ENCODE measurements at places on chromosomes 3 and 15.

- no peak for DNase-seq
Measured at GRCh38 chr3:1037631-1038030, 55.2 kb upstream of the CNTN6 start.

DNA sequence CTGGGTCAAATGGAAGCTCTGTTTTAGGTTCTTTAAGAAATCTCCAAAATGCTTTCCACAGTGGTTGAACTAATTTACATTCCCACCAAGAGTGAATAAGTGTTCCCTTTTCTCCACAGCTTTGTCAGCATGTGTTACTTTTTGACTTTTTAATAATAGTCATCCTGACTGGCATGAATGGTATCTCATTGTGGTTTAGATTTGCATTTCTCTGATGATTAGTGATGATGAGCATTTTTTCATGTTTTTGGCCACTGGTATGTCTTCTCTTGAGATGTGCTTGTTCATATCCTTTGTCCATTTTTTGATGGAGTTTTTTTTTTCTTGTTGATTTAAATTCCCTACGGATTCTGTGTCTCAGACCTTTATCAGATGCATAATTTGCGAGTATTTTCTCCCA is 745.0 kb upstream of the BCHE start:
- DNase-seq = no peak

GRCh38 chr3:149936812-149937230 is 33.9 kb downstream of the PFN2 start:
- DNase-seq = no peak

DNA sequence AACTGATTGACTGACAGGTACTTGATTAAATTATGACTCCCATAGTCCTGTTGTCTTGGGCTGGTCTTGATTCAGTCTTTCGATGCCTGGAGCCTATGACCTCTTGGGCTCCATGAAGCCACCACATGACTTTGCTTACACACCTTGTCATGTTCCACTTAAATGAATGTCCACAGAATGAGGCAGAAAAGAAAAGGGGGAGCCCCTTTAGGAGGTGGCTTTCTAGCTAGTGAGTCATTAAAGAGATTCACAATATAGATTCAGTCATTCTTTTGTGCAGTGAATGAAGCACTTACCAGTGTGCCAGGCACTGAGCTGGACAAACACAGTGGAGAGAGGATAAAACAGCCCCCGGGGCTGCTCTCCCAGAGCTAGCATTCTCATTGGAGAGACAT is 17.1 kb downstream of the VIPR1 start:
- no peak for DNase-seq

- no peak for DNase-seq
Measured at GRCh38 chr3:193757457-193757856, 164.4 kb downstream of the OPA1 start.

- no peak for DNase-seq
Measured at GRCh38 chr3:150495149-150495548, 51.1 kb downstream of the SERP1 start.

DNA sequence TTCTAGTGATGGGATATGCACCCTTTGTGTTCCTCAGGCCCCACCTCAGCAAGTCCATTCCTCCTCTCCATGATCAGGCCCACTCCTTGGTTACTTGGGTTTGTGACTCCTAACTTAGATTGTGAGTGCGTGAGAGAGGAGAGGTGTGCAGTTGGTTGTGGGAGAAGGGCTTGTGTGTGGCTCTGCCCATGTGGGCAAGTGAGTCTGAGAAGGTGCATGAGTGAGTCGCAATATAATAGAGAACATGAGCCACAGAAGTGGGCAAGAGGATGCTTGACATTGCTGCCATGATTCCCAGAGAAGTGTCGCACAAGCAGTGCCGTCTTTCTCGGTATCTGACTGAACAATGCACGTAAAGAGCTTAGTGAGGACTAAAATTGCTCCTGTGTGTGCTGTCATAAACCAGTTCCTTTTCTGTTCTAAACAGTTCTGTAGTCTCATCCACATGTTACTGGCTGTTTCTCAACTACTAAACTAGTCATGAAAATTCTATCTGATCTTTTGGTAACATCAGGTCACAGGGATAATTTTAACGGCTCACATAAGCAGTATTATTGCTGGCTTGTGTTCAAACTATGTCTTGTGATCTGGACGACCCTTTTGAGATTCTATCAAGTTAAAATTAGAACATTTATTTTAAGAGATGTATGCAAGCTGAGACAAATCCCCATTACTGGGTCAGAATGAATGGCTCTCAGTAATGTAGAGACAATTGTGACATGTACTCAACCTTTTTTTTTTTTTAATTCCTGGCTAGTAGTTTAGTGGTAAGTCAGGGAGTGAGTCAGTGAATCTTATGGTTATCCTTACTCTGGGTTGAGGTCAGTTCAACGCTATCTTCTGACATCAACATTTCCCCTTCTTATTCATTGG is 25.6 kb downstream of the GYG1 start:
- no peak for DNase-seq

- DNase-seq = no peak
Measured at GRCh38 chr3:50580683-50581458, 11.5 kb downstream of the HEMK1 start.

- peak; percentile 32 for DNase-seq
Measured at GRCh38 chr3:58630076-58630709, 36.4 kb downstream of the FAM3D start.

- DNase-seq = peak; percentile 8
Measured at GRCh38 chr15:73051391-73051806, 864 bp upstream of the NEO1 start.

DNA sequence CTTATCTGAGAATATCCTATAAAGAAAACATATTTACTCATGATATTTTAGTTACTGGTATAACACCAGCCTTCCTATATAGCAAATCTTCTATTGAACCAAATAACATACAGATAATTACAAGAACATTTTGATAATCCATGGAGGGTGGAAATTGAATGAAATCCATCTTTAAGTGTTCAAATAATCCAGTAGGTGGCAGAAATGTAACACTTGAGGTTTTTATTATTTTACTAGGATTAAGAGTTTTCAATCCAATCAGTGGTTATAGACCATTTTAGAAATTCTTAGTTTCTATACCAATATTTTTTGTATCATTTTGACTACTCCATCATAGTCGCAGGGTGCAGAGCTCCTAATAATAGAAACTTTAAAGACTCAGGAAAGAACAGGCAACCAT is 101.9 kb upstream of the KCNH8 start:
- no peak for DNase-seq

GRCh38 chr3:5750091-5750490 is 562.6 kb downstream of the EDEM1 start:
- no peak for DNase-seq

- no peak for DNase-seq
Measured at GRCh38 chr15:93852761-93853160, 378.6 kb upstream of the MCTP2 start.

DNA sequence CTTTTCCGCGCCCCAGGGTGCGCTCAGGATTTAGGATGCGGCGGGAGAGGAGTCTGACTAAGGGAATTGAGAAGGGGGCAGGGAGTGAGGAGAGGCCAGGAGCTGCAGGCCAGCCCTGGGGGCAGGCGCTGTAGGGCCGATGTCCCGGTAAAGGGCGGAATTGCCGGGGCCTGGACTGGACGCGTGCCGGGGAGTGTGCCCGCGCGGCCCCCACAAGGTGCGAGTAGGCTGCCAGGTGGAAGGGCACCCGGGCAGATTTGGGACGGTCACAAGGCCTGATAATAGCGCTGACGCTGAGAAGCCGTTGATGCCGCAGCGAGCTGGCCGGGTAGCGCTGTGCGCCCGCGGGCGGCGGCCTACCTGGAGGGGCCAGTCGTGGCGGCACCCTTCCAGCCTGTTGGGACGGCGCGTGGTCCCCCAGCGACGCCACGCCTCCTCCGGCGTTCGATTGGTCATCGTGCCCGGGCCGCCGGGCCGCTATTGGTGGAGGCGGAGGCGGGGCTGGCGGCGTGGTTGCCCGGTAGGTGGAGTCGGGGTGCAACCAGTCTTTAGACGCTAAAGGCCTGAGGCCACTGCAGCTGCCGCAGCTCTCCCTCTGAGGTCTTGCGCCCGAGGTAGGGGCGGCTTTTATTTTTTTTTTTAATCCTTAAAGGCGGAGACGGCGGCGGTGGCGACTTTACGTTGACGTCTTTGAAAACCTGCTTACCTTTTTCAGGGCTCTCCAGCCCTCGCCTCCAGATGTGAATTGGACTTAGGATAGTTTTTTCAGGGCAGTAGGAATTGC is 903 bp downstream of the SLC25A38 start:
- DNase-seq = peak; percentile 78

- DNase-seq = peak; percentile 12
Measured at GRCh38 chr3:44439499-44440295, 37.8 kb downstream of the ZNF445 start.

- DNase-seq = no peak
Measured at GRCh38 chr15:80447077-80447476, 42.9 kb downstream of the ARNT2 start.

- no peak for DNase-seq
Measured at GRCh38 chr15:29037997-29038705, 152.4 kb downstream of the APBA2 start.

DNA sequence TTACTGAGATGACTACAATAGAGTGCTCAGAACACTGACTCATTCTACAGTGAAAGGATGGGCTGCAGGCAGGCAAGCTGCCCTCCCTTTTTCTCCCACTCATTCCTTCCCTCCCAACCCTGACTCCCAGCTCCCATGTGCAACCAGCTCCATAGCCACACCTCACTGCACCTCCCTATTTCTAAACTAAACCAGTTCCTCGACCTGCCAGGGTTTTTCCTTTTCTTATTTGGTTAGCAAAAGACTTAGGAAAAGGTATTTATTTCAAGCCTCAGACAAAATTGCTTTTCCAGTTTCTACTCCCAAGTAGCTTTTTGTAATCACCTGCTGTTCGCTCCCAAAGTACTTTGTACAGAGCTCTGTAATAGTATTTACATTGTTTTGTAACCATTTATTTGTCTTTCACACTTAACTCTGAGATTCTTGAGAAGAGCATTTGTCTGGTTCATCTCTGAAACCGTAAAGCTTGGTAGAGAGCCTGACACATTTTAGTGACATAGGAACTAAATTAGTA is 2.2 kb downstream of the AADAC start:
- no peak for DNase-seq

DNA sequence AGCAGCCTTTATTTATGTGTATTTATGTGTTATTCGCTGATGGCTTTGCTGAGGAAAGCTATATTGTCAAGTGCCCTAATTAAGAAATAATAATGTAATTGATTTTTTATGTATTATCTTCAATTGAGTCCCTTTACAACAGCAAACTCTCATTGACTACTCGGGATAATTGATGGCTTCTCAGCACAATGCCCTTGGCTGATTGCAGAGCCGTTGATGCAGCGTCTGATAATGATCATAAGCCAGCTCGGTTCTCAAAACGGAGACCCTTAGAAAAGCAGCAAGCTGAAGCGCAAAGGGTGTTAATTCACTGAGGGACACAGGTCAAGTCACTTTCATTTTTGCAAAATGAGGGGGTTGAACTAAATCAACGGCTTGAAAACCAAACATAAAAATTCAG is 357.1 kb upstream of the KCNH8 start:
- DNase-seq = no peak

DNA sequence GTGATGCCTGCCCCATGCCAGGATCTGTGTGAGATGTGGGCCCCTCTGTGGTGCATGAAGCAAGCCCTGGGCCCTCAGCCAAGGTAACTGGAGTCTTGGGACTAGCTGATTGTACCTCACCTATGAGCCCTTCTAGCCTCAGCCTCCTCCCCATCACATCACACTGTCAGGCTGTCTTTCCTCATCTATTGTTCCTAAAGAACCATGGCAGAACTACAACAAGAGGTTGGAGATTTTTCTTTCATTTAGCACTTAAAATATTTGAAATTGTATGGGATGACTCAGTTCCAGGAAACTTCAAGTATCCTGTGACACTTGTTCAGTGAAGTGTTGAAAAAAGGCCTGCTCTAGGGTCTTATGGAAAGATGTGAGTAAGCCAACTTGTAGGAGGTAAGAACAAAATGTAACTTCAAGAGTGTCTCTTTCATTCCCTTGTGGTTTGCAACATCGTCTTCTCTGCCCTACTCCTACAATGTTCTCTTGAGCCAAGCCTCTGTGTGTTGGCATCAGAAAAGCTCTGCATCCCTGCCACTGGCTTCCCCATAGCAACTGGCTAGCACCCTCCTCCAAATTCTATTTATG is 58.7 kb upstream of the TIPARP start:
- no peak for DNase-seq

DNA sequence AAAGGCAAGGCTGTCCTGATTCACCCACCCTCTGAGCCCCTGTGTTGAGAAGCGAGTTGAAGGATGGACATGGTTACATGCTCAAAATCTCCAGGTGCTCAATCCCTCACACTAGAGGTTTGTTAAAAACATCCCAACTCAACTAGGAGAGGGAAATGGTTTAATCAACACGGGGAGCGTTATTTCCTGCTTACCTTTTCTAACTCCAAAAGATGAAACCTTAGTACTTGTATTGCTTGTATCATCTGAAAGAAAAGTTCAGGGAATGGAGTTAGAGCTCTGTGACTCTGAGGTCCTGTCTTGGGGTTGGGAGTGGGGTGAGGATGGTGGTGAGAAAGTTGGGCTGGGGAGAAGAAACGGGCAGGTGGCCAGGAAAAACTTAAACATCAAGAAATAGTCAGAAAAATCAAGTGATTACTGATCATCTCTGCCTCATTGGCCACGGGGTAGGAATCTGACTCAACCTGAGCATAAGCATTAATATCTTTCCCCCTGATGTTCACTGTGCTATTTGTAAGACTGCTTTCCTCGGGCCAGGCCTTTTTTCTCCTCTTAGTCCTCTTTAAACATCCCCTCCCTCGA is 5.9 kb downstream of the MEIS2 start:
- DNase-seq = no peak

DNA sequence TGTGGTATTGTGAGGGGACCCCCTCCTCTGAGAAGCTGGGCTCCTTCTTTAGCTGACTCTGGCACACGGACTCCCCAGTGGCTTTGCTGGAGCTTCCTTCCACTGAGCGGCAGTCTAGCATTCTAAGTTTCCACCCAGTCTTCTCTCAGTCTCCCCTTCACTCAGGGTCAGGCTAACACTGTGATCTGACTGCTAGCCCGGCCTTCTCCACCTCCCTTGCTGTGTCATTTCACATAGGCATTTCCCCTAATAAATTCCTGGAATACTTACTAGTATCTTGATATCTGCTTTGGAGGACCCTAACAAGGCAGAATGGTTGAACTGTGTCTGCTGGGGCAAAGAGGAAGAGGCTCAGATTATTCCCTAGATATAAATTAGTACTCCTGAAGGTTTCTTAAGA is 106.2 kb upstream of the THBS1 start:
- no peak for DNase-seq

- DNase-seq = no peak
Measured at GRCh38 chr3:71062037-71062932, 521.2 kb downstream of the FOXP1 start.

DNA sequence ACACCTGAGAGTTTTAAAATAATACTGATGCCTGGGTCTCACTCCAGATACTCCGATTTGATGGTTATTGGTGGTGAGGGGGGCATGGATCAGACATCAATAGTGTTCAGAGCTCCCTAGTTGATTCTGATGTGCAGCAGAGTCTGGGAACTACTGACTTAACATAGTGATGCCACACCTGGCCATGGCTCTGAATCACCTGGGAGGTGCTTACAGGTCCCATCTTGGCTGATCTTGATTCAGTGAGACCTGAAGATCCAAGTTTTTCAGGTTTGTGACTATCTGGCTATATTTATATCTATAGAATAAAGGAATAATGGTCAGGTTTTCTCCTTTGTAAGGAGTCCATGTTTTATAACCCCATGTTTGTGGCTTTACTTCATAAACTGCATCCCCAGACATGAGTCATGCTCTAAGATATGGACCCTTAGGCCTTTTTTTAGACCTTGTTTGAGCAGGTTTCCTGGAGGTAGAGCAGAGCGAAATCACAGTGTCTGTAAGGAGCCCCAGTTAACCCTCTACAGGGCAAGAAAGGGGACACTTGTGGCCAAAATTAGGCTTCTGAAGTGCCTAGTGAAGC is 101.4 kb downstream of the LARS2 start:
- no peak for DNase-seq
